GDM1 (cell line): ENCODE measurements at places on chromosomes 3 and 15.

GRCh38 chr3:53695324-53695690 lies 150.9 kb downstream of the CHDH start:
- no peak for DNase-seq

GRCh38 chr3:172189213-172189612 lies 149.8 kb downstream of the FNDC3B start:
- no peak for DNase-seq

DNA sequence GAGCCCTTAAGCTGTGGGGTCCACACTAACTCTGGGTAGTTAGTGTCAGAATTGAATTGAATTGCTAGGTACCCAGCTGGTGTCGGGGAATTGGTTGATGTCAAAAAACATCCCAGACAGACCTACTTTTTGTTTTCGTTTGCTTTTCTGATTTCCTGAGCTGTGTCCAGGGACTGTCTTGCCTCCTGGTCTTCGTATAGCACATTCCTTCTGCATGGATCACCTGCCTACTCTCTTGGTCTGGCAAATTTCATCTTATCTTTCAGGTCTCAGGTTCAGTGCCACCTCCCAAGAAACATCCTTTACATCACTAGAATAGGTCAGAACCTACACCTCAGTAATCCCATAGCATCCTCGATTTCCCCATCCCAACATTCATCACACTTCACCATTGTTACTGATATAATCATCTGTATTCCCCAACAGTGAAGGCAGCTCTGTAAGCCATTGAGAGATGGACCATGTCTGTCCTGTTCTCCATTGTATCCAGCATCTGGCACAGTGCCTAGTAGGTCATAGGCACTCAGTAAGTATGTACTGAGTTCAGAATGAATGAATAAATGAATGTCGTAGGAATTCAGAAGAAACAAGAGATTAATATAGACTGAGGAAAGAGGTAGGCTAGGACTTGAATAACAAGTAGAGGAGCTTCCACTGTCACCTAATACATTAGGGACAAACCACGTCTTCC lies 81.2 kb downstream of the ANP32A start:
- DNase-seq = no peak

DNA sequence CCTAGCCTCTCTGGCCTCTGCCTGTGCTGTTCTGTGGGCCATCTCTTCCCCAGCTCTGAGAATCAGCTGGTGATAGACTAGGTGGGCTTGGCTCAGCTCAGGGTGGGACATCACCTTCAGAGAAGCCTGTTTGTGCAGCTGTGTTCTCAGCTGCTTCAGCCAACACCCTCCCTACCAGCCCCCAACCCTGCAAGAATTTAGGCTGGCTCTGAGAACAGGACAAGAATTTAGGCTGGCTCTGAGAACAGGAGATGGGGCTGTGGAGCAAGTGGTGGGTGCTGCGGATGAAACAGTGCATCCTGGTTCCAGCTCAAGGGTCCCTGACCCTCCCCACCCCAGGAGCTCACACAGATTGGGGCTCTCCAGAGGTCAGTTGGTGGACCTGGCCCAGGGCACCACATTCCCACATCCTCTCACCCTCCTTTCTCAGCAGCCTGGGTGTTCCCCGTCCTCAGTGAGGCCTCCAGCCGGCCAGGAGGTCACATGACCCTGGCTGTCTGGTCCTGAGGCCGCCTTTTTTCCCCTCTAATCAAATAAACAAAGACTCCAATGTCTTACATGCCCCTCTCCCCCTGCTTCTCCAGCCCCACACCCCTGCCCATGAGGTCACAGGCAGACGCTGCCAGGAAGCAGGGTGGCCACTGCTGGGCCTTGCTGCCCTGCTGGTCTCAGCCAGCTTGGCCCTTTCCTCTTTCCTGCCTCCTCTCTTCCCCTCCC lies 14.9 kb downstream of the PLEKHO2 start:
- no peak for DNase-seq
